Cardiac fibroblast (primary cell): ENCODE measurements at places on chromosomes 11 and 22.
A peak's percentile ranks its signal among the peaks of the same experiment; 100 is the strongest.

DNA sequence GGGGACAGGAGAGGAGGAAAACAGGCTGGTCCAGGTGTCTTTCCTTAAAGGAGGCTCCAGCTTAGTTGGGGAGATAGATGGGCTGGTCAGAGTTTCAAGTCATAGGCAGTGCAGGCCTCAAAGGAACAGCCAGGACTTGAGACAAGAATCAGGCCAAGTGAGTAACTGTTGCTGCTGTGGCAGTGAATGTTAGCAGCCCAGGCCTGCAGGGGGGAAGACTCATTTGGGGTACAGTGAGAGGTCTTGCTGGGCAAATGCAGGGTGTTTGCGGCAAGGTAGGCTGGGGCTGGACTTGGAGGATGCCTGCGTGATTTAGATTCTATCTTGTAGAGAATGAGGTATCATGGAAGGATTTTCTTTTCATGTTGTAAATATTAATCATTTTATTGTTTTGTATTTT, 24.1 kb downstream of the PTPRJ start:
- no peak for DNase-seq

DNA sequence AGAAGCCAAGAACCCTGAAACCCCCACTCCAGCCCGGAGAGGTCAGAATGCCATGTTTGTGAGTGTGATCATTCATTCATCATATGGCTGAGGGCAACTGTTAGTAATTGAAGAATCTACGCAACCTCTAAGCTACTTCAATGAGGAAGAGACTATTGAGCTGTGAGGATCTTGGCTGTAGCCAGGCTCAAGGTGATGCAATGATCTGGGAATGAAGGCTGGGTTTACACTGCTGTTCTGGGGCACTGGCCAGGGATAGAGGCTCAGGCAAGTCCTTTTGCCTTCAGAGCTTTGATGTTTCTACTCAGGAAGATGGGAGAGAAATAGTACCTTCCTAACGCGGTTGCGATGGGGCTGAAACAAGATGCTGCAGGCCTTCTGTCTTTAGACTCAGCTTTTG, 12.9 kb downstream of the CRYBB2 start:
- peak; percentile 21 for DNase-seq

- DNase-seq = peak; percentile 87
Measured at GRCh38 chr11:61815790-61816735, 740 bp downstream of the FADS1 start.

DNA sequence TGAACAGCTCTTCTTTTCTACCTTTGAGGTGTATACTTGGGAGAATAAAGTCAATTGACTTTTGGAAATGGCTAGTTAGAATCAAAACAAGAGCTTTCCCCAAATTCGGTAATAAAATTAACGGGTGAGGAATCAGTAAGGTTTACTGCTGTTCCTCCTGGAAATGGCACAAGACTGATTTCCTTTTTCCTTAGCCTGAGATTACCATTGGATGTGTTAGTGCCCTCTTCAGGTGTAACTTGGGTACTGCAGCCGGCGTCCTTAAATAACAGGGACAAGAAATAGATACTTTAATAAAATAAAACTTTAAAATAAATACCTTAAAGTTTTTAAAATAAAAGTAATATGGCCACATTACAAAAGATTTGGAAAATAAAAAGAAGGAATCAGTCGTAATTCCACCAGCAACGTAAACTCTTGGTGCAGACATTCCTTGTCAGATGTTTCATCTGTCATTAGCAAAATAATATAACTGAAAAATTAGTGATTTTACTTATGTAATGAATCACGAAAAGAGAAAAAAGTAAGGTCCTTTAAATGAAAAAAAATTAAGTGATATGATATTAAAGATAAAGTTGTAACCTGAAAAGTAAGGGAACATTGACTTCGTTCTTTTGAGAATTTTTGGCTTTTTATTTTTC, 29.7 kb downstream of the ZFTA start:
- DNase-seq = peak; percentile 90

GRCh38 chr22:46593211-46593681, 26.9 kb upstream of the GRAMD4 start:
- DNase-seq = no peak

DNA sequence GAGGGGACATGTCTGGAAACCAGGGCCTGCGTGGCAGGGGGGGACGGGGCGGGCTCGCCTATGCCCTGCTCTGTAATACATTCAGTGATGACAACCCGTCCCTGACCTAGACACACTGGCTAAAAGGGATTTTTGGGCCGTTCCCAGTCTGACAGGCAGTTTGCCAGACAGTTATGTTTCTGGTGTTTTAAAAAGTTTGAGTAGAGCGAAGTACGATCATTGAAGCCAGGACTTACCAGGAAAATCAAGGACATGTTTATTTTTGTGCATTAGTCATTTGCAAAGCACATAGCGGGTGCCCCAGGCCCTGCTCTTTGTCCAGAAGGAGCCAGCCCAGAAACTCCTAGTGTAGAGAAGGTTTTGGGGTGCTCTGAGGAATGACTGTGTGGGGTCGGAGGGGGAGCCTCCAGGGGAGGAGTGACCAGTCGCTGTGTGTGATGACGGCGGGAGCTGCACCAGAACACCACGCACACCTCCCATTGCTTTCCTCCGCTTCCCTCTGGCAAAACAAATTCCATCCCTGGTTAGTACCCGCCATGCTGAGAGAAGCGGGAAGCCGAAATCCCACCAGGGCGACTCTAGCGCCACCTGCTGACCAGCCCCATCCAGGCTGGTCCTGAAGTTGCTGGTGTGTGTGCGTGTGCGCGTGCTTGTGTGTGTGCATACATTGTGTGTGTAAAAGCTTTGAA, 50.8 kb downstream of the FBLN1 start:
- DNase-seq = peak; percentile 90

- peak; percentile 23 for DNase-seq
Measured at GRCh38 chr11:5815534-5815933, 6.8 kb downstream of the OR52N2 start.

GRCh38 chr11:67044496-67044895, 12.2 kb upstream of the RHOD start:
- DNase-seq = no peak
